Sciatic nerve (tissue), 2 donors: ENCODE measurements at places on chromosomes 11 and 22.

DNA sequence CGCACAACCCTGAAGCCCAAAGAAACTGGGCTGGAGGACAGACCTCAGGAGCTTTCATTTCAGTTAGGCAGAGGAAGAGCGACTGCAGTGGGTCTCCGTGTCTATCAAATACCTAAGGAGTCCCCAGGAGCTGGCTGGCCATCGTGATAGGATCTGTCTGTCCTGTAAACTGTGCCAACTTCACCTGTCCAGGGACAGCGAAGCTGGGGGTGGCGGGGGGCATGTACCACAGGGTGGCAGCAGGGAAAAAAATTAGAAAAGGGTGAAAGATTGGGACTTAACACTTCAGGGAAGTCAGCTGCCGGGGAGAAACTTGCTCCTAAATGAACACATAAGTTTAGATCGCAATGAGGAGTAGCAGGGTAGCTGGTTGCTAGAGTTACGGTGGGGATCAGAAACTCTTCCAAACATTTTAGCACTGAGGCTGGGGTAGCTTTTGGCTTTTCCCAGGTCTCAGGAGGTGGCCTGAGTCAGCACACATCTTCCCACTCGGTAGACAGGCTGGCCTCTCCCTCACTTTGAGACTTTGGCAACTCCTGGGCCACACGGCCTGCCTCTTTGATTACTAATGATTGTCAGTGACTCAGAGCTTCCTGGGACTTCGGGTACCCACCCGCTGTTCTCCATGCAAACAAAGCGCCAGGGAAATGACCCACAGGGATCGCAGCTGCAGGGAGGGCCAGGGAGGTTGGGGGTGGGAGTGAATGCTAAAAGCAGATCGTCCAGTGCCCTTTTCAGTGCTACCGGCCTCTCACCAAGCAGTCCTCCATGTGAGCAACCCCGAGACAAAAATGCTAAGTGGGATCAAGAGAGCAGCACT, 2.9 kb upstream of the MTFP1 start:
- peak; percentile 68 for DNase-seq

DNA sequence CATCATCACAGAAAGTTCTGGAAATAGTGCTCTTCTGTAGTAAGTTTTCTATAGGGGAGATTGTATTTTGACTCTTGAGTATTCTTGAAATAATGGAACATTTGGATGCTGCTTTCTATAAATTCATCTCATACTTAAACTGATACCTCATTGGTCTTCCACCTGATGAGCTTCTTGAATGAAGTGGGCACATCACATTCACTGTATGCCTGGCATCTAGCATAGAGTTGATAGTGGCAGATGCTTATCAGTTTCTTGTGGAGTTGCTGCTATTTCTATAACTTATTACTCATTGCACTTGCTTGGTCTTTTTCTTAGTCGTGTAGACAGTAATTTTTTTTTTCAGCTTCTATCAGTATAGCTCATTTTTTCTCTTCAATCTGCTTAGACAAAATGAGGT, 5.4 kb downstream of the ATXN10 start:
- no peak for DNase-seq

GRCh38 chr11:27233654-27234042, 129.4 kb downstream of the CCDC34 start:
- DNase-seq, result no peak

DNA sequence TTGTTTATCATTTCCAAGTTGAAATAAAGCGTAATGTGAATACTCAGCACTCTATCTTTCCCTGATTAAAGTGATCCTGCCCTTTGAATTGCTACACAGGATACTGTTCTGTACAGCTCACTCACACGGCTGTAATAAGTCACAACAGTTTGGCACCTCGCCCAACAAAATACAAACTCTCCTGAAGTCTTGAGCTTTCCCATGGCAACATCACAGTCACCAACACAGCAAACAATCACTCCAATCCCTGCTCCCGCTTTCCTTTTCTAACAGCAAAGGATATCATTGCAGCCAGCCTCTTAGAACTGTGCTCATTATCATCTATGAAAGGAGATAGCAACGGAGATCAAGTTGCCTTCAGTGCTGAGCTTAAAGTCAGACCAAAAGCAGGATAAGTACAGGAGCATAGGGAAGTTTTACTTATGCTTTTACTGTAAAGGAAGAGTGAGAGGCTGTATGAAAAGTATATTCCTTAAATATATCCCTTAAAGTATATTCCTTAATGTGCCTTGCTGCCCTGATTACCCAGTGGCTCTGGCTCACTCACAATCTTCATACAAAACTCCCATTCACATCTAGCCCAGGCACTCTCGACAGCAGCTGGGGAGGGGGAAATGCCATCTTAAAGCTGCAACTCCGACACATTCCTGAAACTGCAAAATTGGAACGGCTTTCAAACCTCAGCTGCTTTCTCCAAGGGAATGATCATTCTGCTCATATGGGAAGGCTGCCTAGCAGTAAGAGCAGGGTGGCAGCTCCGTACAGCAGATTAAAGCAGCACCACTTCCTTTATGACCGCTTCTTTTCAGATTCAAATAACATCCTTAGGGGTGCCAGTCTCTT, 35.8 kb downstream of the MAML2 start:
- DNase-seq, result peak; percentile 86
